NCI-H446 (cell line): ENCODE measurements at places on chromosomes 4 and X.

- DNase-seq = no peak
These were observed 47.2 kb downstream of the GBA3 start for GRCh38 chr4:22739968-22740367.

GRCh38 chrX:39117101-39117500 lies 315.8 kb downstream of the MID1IP1 start:
- no peak for DNase-seq

- DNase-seq = no peak
These were observed 15.5 kb downstream of the ZNF185 start for GRCh38 chrX:152913346-152913745.

DNA sequence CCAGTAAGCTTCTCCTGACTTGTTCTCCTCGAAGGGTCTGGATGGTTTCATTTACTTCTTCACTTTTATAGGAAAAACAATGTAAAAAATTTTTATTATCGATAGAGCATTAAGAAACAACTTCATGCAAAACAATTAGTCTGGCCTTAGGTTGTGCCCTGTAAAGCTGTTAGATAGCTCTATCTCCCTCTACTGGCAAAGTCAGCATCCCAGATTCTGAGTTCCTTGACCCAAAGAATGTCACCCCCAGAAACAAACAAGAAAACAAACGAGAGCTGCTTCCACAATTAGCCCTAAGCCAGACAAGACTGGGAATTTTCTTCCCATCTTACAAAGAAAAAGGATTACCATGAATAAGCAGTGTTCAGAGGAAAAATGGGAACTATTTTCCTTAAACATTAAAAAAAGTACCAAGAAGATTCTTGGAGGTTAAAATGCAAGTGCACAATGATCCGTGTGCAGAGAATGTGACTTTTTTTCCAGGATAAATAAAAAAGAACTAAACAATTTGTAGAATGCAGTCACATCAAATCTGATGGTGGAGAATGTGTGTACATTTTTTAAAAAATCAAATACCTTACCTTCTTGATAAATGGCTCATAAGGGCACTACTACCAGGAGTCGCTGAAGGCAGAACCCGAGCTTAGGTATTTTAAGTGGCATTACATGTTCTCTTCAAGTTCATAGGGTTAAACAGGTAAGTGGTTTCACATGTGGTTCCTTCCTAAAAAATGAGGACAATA lies 293.2 kb downstream of the FBXO8 start:
- no peak for DNase-seq

GRCh38 chr4:185128272-185129119 lies 14.6 kb upstream of the SLC25A4 start:
- DNase-seq = no peak

DNA sequence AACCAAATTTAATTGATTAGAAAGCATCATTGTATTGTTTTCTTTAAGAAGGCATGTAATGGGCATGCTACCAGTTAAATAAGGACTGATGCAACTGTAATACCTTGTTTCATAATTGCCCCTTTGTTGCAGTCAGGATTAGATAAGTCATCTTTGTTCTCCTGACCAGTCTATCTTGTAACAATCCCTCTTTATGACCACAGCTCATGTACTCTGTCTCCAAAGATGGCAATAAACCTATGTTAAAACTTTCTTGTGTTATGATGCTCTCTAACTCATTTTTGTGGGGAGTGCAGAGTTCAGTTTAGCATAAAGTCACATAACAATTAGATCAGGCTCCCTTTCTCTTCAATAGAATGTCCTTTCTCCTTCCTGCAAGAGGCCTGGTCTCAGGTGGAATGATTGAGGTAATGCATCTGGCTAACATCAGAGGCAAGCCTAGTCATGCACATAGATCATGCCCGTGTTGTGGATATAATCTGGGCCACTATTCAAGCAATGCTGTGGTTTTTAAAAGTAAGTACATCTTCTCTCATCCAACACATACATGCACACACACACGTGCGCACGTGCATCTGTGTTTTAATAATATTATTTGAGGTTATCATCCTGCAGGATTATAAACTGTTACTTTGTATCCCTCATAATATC lies 45.6 kb downstream of the TMEM154 start:
- no peak for DNase-seq

DNA sequence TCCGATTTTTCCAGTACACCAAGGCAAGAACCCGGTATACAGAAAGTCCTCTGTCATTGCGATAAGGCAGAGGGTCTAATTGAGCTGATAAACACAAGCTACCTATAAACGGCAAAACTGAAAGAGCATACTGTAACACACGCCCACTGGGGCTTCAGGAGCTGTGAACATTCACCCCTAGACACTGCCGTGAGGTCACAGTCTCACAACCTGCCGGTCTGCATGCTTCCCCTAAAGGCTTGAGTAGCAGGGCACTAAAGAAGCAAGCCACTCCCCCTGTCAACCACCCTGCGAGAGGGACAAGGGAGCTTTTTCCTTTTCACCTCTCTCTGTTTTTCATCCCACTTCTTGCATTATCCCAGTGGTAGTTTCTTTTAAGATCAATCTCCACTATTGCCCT lies 22.4 kb upstream of the F9 start:
- DNase-seq = no peak

DNA sequence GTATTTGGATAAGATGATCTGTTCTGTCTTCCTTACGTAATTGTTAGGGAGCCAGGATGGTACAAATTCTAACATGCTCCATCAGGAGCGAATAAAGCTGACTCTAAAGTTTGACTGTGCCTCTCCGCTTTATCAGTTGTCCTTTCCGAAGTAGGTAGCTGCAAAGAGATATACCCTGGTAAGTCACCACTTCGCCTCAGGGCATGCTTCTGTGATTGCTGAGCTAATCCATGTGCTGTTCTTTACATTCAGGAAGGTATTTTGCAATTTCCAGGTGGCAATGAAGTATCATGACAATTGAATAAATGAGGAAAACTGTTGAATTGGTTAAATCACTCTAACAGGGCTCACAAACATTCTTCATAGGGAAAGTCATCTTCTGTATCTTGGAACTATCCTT lies 38.9 kb downstream of the KIT start:
- no peak for DNase-seq

GRCh38 chr4:190014771-190015537 lies 12.1 kb downstream of the FRG2 start:
- no peak for DNase-seq

- no peak for DNase-seq
These were observed 54.3 kb upstream of the TLR2 start for GRCh38 chr4:153629776-153630175.

DNA sequence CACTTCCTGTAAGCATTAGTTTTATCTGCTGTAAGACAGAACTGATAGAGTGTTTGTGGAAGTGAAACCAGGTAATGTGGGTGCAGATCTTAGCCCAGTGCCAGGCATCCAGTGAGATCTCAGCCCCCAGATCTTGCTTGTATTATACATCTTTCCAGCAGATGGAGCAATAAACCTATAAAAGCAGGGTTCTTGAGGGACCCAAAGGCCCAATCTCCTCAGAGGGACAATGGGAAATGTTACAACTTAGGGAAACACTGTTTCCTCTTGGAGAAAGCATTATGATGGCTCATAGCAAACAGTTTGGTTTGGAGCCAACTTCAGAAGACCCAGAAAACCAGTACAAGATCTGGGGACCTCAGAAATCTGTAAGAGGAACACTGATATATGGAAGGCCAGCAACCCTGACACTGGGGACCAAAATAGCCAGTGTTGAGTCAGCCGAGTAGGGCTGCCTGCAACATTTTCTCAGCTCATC lies 206.3 kb downstream of the SLC7A11 start:
- peak; percentile 9 for DNase-seq

DNA sequence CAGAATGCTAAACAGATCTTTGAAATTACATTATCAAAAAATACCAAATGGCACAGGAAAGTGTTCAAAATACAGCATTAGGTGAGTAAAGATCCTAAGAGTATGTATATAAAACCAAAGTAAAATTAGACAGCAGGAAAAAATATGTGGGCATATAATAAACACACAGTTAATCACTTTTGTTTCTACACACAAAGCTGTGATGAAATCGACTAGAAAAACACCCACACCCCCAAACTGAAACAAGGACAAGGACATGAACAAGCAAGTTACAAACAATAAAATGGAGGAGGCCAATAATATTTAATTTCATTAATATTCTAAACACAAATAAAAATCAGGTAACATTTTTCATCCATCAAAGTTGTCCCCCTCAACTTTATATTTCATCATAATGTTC lies 143.2 kb downstream of the FRYL start:
- no peak for DNase-seq

DNA sequence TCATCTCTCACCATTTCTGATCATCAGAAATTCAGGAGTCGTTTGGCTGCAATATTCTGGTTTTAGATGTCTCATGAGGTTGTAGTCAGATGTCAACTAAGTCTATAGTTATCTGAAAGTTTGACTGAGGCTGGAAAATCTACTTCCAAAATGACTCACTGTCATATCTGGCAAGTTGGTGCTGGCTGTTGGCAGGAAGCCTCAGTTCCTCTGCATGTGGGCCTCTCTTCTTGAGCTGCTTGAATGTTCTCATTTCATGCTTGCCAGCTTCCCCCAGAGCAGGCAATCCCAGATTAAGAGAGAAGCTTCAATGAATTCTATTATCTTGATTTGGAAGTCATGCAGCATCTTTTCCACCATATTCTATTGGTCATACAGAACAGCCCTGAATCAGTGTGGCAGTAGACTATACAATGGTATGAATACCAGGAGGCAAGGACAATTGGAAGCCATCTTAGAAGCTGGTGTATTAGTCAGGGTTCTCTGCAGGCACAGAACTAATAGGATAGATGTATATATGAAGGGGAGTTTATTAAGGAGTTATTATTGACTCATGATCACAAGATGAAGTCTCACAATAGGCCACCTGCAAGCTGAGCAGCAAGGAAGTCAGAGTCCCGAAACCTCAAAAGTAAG lies 46.8 kb upstream of the ELF2 start:
- peak; percentile 87 for DNase-seq

DNA sequence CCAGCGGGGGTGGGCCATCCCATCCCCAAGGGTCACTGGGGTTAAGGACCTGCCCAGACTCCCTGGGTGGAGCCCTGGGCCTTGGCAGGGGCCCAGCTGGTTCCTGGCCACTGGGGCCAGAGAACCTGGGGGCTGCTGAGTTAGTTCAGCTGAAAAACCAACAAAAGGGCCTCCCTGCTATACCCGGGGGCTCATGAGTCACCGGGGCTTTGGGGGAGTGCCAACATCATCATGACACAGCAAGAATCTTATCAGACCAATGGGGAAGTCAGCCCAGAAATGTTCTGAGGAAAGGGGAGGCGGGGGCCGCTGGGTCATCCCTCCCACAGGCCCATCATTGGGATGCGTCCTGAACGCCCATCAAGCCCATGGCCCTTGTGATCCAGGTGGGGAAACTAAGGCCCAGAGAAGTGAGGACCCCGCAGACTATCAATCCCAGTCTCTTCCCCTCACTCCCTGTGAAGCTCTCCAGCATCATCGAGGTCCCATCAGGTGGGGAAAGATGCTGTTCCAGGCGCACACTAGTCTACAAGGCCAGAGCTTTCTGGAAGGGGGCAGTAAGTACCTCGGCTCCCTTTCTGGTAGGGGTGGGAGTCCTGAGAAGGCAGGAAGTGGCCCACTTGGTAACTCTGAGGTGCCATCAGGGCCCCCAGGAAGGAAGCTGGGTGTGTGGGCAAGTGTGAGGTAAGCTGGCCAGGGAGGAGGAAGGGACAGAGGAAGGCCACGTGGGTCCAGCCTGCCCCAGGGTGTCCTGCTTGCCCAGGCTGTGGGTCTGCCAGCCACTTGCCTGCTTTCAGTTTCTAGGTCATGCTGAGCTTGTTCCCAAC lies 4.5 kb downstream of the G6PD start:
- DNase-seq = peak; percentile 34

GRCh38 chr4:93897559-93897958 lies 69.0 kb downstream of the ATOH1 start:
- peak; percentile 8 for DNase-seq

GRCh38 chrX:101229170-101229569 lies 9.6 kb downstream of the DRP2 start:
- DNase-seq = no peak

DNA sequence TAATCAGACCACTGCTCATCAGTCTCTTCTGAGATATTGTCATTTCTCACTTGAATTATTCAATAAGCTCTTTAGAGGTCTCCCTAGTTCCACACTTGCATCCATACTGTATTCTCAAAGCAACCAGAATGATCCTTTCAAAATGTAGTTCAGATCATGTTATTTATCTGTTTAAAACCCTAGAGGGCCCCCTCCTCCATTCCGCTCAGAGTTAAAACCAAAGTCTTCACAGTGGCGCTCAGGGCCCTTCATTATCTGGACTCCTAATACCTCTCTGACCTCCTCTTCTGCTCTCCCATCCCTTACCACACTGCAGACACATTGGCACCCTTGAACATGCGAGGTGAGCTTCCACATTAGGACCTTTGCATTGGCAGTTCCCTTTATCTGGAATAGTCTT lies 32.7 kb upstream of the HPGDS start:
- no peak for DNase-seq

DNA sequence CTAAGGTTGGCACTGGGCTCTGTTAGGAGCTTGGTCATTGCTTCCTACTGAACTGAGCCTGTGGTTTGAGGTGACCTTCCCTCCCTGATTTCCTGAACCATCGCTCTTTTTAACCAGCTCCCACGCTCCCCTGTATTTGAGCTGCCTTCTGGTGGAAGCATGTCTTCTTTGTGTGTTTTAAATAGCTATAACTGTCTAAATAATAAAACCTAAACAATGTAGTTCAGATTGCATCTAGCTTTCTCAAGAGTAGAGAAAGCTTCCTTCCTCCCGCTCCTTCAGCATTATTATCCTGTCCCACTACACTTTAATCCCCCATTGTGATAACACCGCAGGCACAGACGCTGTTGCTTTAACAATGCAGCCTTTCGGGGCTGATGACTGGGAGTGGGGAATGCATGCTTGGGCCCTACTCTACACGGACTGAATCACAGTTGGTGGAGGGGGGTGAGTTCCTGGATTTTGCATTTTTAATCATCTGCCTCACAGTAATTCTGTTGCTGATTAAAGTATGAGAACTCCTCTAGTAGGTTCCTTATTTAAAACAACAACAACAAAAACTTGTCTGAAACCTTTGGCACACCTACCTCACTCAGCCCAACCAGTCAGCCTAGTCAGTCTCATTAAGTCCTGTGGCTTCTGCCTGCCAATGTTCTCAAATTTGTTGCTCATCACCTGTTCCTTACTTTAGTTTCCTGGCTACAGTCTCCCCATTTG lies 6.6 kb downstream of the SMS start:
- DNase-seq = no peak

- DNase-seq = peak; percentile 77
These were observed 97.3 kb upstream of the DCLK2 start for GRCh38 chr4:149980941-149981340.

DNA sequence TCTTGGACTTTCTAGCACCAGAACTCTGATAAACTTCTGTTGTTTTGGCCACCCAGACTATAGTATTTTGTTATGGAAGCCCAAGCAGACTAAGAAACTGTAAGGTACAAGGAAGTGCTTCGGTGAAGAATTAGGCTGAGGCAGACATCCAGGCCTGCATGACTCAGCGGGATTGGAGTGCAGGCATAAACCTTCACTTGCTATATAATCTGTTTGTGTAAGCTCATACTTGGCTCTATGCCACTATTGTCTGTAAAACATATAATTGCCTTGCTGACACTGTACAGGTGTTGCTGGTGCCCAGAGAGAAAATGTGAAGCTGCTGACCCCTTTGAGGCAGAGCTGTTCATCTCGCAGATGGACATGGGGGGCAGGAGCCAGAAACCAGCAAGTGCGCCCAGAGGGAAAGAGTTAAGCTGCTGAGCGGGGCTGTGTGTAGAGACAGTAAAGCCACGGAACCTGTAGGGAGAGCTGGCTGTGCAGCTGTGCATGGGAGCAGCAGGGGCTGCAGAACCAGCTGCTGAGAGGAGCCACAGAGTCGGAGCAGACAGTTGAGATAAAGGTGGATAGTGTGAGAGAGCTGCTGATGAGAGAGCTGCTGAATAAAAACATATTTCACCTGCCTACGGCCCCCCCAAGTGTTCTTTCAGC lies 96.2 kb downstream of the RBM46 start:
- DNase-seq = no peak
